H7 (cell line): ENCODE measurements at places on chromosomes 13 and 19. TPM values are rescaled to one million over a fixed set of nuclear protein-coding genes. Genes with fewer than 3 reads are reported as not detected.

Gene TNFRSF19
- total RNA-seq: 0.22 and 0.31 TPM in 2 replicates

Gene SOHLH2
- total RNA-seq: 4.2 and 6.4 TPM in 2 replicates

Gene TICAM1
- 0.17 and 0.30 TPM in 2 replicates for total RNA-seq

Gene LYPD5
- total RNA-seq: 0.21 and 1.8 TPM in 2 replicates

Gene ELOF1
- total RNA-seq: 48.2 and 66.7 TPM in 2 replicates

Gene ZNF534
- not detected in 2 replicates for total RNA-seq

Gene FIZ1
- 4.3 and 4.7 TPM in 2 replicates for total RNA-seq

Gene EFNB2
- 14.7 and 17.1 TPM in 2 replicates for total RNA-seq

Gene C13orf42
- 5.9 and 6.0 TPM in 2 replicates for total RNA-seq

Gene SCAF1
- total RNA-seq: 32.9 and 37.0 TPM in 2 replicates

Gene ACP7
- total RNA-seq: 0.14 TPM in 1 of 2 replicates, not detected in the other

Gene ZIC2
- total RNA-seq: 93.0 and 96.6 TPM in 2 replicates

Gene SLITRK1
- 0.04 and 0.07 TPM in 2 replicates for total RNA-seq

Gene OR4F17
- total RNA-seq: not detected in 2 replicates

Gene MATK
- 19.1 and 22.8 TPM in 2 replicates for total RNA-seq

Gene FCAR
- not detected in 2 replicates for total RNA-seq

Gene ZNF829
- total RNA-seq: not detected in 2 replicates

Gene ATP1A3
- total RNA-seq: 9.9 and 11.9 TPM in 2 replicates

Gene SIAH3
- 0.07 TPM in 1 of 2 replicates, not detected in the other for total RNA-seq

Gene FREM2
- 6.0 and 10.8 TPM in 2 replicates for total RNA-seq

Gene ZNF85
- total RNA-seq: 0.26 TPM in 1 of 2 replicates, not detected in the other

Gene PRR12
- total RNA-seq: 8.2 and 10.8 TPM in 2 replicates

Gene IRGC
- not detected in 2 replicates for total RNA-seq

Gene ZNF615
- 0.80 and 1.4 TPM in 2 replicates for total RNA-seq

Gene USE1
- 6.9 and 14.4 TPM in 2 replicates for total RNA-seq

Gene LILRB1
- not detected in 2 replicates for total RNA-seq

Gene ZNF154
- total RNA-seq: 3.9 and 9.1 TPM in 2 replicates

Gene KCNK6
- 1.9 and 3.3 TPM in 2 replicates for total RNA-seq

Gene S1PR4
- not detected in 2 replicates for total RNA-seq

Gene AMER2
- 0.15 and 0.17 TPM in 2 replicates for total RNA-seq

Gene ADGRE1
- not detected in 2 replicates for total RNA-seq

Gene ZNF442
- not detected in 2 replicates for total RNA-seq

Gene LHB
- total RNA-seq: not detected in 2 replicates

Gene ZNF135
- total RNA-seq: 0.07 TPM in 1 of 2 replicates, not detected in the other

Gene PLPPR3
- total RNA-seq: 52.0 and 53.8 TPM in 2 replicates

Gene RAP2A
- total RNA-seq: 44.5 and 48.0 TPM in 2 replicates

Gene VSTM2B
- 0.48 and 0.96 TPM in 2 replicates for total RNA-seq

Gene STAP2
- total RNA-seq: 14.2 and 18.0 TPM in 2 replicates

Gene THAP8
- 2.9 and 5.4 TPM in 2 replicates for total RNA-seq
